Stimulated activated CD4-positive, alpha-beta T cell treated with anti-CD3 and anti-CD28 coated beads, Interleukin-1b, Interleukin-23, amount 100 ng/mL, for 1 hour (primary cell): ENCODE measurements at places on chromosomes 11 and 22.

- DNase-seq = no peak
These were observed 1449.4 kb downstream of the LRRC4C start for GRCh38 chr11:40010011-40010410.

GRCh38 chr11:128458321-128458720 lies 129.0 kb downstream of the ETS1 start:
- DNase-seq = no peak

DNA sequence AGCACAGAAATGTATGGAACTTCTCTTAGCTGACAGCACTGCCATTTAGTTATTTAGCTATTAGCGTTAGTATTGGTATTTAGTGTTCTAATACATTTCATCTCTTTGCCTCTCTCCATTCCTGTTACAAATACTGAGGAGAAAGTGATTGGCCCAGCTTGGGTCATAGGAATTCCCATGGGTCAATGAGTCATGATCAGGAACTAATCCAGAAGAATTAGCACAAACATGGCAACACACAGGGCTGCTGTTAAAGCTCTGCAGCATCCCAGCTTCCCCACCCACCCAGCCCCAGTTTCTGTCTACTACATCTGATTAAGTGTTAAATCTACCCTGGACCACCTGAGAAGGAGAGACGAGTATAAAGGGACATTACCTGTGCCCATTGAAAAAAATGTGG lies 36.1 kb downstream of the PDGFD start:
- DNase-seq = no peak

GRCh38 chr11:69253028-69253427 lies 40.9 kb upstream of the MYEOV start:
- DNase-seq = no peak

- no peak for DNase-seq
These were observed 235.3 kb downstream of the CSNK2A3 start for GRCh38 chr11:11117730-11118129.

DNA sequence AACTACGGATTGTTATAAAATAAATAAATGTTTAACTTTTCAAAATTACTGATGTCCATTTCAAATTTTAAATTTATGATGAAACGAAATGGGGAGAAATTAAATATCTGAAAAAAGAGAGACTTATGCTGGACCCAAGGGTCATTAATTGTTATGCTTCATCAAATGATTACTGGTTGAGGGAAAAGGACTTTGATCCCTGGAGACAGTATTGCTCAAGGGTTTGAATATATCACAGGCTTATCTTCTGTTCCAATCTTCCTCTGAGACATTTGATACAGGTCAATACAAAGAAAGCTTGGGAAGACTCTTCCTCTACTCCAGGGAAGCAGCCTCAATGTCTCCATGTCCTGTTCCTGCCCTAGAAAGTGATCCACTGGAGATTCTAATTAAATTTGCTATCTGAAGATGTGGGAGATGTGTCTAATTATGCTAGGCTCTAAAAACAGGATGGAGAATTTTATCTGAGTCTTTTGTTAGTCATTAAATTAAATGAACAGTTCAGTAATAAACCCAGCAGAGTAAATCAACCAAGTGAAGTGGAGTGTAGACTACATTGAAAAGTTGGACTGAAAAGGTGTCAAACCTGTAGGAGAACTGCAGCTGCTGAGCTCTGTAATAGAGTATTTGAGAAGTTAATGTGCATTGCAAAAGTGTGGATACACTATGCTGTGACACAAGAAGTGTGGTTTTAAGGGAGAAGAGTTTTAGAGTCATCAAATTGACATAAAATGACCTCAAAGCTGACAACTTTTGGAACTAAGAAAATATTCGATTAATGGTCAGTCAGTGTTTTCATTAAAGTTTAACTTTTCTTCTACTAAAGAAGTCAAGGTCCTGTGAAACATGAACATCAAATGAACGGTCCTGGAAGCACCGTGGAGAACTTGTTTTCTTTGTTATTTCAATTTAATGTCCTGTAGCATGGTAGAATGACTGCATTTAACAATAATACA lies 623.7 kb upstream of the CCDC90B start:
- DNase-seq = no peak

- no peak for DNase-seq
These were observed 1.7 kb downstream of the SBF1 start for GRCh38 chr22:50473088-50473487.

DNA sequence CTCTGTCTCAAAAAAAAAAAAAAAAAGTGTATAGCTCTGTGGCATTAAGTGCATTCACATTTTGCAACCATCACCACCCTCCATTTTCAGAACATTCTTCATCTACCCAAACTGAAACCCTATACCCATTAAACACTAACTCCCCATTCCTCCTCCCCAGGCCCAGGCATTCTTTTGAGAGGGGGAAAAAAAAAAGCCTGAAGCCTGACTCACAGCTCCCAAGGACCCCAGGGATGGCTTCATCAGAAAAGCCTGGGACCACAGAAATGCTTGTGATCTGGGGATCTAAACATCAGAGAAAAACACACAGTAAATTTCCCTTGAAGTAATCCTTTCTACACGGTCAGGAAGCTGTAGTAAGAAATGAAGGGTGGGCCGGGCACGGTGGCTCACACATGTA lies 10.7 kb upstream of the GTSE1 start:
- DNase-seq = no peak

DNA sequence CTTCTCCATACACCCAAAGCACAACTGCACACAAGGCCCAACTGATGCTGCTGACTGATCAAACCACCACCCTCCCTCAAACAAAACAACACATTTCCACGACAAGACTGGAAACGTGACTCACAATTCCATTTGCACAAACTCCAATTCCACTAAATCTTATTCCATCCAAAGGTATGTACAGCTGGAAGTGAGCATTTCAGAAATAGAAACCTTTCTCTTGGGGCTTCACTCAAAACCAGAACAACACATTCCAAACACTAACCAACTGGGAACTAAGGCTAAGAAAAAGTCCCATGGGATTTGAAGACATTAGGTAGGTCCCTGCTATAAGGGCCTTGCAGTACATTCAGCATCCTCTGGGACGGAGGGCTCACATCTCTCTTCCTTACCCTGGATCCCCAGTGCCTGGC lies 19.6 kb downstream of the MORC2 start:
- DNase-seq = no peak

- DNase-seq = no peak
These were observed 117.7 kb upstream of the CCDC90B start for GRCh38 chr11:83403691-83404389.

DNA sequence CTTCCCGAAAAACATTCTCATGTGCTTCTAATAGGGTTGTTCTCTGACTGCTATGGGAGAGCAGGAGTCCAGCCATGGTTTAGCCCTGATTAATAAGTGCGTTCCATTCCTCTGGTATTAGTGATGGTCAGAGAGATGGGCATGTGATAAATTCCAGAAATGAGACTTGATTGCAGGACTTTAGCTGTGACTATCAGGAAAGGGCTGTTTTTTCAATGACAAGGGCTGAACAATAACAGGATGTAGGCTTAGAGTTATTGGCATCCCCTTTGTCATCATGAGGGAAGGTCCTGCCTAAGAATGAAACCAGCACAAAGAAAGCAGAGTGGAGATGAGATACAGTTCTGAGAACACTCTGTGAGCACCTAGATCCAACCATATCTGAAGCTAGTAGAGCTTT lies 494.6 kb downstream of the MIAT start:
- DNase-seq = no peak

DNA sequence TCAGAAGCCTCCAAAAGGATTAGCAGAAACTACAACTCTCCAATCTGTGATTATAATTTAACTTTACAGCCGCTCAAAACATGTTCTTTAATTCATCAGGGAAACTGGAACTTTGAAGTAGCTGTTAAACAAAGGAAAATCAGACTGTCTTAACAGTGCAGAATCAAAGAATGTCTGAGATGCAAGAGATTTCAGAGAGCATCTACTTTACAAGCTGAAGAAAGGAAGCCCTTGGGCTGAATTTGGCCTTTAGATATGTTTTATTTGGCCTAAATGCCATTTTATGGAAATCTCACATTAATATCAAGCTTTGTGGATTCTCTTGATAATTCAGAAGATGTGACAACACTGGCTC lies 281.5 kb upstream of the CTSC start:
- no peak for DNase-seq

DNA sequence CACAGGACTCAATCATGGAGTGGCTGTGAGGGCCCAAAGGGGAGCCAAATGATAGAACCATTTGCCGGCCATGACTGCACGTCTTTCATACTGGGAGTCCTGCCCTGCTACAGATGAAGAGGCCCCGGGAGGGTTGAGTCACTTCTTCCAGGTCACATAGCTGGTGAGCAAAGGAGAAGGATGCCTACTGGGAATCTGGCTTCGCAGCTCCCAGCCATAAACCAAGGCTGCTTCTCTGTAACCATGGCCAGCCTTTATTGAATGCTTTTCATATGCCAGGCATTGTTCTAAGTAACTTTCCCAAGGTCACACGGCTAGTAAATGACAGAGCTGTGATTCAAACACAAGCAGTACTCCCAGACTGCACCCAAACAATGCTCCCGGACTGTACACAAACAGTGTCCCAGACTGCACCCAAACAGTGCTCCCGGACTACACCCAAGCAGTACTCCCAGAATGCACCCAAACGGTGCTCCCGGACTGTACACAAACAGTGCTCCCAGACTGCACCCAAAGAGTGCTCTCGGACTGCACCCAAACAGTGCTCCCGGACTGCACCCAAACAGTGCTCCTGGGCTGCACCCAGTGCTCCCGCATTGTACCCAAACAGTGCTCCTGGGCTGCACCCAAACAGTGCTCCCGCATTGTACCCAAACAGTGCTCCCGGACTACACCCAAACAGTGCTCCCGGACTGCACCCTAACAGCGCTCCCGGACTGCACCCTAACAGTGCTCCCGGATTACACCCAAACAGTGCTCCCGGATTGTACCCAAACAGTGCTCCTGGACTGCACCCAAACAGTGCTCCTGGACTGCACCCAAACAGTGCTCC lies 89.8 kb downstream of the FBXO7 start:
- no peak for DNase-seq

- no peak for DNase-seq
These were observed 1.8 kb upstream of the FAR1 start for GRCh38 chr11:13666708-13667107.

DNA sequence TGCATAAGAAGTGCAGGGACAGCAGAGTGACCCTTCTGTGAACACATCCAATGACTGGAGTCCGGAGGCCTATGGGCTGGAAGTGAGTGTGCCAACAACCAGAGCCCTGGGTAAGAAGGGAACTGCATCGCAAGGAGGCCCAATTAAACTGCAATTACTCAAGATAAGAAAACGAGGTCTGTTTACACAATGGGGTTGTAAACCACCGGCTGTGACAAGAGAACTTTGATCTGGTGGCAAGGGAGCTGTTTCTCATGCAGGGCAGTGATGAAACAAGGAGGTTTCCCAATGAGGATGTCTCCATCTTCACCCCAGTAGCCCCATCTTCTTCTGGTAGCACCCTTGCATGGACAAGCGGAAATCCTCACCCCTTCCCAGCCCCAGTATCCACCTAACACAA lies 21.5 kb downstream of the ETS1 start:
- no peak for DNase-seq

DNA sequence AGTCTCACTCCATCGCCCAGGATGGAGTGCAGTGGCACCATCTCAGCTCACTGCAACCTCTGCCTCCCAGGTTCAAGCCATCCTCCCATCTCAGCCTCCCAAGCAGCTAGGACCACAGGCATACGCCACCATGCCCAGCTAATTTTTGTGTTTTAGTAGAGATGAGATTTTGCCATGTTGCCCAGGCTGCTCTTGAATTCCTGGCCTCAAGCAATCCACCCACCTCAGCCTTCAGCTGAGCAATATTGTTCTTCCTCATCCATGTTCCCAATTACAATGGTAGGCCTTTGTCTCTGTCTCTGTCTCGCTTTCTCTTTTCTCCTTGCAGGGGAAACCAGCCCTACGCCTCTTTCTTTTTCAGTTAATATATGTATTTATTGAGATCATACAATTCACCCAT lies 10.3 kb downstream of the HSPA8 start:
- DNase-seq = no peak

GRCh38 chr22:38523479-38523878 lies 17.4 kb upstream of the DDX17 start:
- no peak for DNase-seq

DNA sequence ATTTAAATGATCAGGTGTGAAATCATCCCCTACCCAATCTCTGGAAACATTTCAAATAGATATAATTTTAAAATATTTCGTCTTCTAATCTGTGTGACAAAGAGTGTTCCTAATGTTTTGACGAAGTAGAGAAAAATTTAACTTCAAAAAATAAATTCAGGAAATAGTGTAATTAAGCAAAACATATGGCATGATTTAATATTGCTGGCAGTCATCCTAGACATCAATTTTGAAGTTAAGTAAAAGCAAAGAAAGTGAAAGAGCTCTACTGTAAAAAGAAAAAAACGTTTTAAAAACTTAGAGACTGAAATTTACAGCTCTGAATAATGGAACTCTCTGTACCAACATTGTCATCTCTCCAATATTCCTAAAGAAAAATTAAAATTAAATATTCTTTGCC lies 1062.3 kb downstream of the LRRC4C start:
- no peak for DNase-seq

DNA sequence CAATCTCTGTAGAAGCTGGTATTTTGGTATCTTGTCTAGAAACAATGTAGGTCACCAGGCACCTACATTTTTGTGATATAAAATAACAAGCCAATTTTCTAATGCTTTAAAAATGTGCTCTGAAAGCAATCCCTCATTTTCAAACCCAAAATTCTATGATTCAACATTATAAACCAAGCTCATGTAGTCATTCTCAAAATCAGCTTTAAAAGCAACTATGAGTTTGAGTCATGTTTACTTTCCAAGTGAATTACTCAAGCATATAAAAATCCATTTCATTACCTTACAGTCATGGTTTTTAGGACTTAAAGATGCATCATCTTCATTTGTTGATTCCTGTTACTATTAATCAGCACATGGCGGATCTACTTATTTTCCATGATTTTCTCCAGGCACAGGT lies 216.4 kb downstream of the GRM5 start:
- DNase-seq = no peak

DNA sequence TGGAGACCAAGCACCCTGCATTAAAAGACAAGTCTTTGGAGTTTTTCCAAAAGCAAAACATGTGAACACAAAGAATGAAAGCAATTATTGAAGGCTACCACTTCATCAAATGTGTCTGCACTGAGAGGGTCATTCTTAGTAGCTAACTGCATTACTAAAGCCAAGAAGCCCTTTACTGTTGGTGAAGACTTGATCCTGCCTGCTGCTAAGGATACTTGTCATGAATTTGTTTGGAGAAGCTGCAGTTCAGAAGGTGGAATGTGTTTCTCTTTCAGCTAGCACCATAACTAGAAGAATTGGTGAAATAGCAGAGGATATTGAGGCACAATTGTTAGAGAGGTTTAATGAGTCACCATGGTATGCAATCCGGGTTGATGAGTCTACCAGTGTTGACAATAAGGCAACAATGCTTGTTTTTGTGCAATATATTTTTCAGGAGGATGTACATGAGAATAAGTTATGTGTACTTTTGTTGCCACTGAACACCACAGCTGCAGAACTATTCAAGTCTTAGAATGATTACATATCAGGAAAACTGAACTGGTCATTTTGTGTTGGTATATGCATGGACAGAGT lies 457.3 kb upstream of the ISX start:
- no peak for DNase-seq

- DNase-seq = no peak
These were observed 652.0 kb upstream of the CCDC90B start for GRCh38 chr11:83938148-83938547.

GRCh38 chr11:6405052-6405667 lies 13.7 kb downstream of the APBB1 start:
- no peak for DNase-seq

GRCh38 chr11:65182258-65183170 lies 786 bp downstream of the CAPN1 start:
- DNase-seq = no peak
